CD4-positive, alpha-beta memory T cell (primary cell): ENCODE measurements at places on chromosomes 1 and 21. TPM values are rescaled to one million over a fixed set of nuclear protein-coding genes. Genes with fewer than 3 reads are reported as not detected.

The USF1 gene
- polyA plus RNA-seq: 5.9 TPM

The GBP7 gene
- polyA plus RNA-seq: not detected

The PLPPR5 gene
- not detected for polyA plus RNA-seq

The CDK18 gene
- polyA plus RNA-seq: 0.25 TPM

The HTR1D gene
- polyA plus RNA-seq: not detected

GRCh38 chr1:66729119-66729518 lies 23.1 kb upstream of the DYNLT5 start:
- peak; percentile 36 for DNase-seq

GRCh38 chr1:185636848-185637247 lies 97.3 kb upstream of the HMCN1 start:
- no peak for DNase-seq

- no peak for DNase-seq
Measured at GRCh38 chr21:35303085-35303484, 254.0 kb upstream of the RUNX1 start.

- DNase-seq: no peak
Measured at GRCh38 chr1:240399381-240399780, 212.6 kb downstream of the GREM2 start.

DNA sequence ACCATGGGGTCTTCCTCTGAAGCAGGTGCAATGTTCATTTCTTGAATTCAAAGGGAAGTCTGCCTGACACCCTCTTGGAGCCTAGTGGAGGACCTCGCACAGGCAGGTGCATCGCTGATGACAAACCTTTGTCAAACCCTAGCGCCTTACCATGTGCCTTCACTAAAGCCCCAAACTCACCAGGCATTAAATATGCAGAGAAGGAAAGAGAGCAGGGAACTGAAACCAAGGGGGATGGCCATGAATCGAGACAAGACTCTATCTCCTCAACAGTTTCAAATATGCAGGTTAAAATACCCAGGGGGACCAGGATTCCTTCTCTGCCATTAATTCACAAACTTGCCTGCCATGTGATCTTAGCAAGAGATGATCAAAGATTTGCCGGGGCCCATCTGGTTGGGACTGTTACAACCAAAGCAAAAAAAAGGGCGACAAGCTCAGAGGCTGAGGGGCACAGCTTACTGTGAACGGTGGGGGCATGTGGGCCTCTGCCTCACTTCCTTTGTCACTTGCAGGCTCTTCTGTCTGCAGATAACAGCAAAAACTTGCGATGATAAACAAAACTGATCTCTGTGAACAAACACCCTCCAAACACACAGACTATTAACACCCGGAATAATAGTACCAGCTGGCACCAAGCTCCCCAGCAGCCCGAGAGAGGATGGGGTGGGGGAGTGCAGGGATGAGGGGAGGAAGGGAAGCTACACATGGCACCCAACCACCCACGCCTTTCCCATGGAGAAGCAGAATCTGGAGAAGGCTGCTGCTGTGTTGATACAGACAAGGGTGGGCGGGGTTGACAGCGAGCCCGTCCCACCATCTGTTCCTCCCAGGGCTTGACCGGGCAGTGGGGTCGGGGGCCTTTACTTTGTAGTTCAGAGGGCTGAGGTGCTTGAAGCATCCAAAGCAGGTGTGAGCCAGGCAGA lies 33.9 kb downstream of the TMEM63A start:
- no peak for DNase-seq

GRCh38 chr1:88802950-88803349 lies 88.4 kb downstream of the GTF2B start:
- no peak for DNase-seq

DNA sequence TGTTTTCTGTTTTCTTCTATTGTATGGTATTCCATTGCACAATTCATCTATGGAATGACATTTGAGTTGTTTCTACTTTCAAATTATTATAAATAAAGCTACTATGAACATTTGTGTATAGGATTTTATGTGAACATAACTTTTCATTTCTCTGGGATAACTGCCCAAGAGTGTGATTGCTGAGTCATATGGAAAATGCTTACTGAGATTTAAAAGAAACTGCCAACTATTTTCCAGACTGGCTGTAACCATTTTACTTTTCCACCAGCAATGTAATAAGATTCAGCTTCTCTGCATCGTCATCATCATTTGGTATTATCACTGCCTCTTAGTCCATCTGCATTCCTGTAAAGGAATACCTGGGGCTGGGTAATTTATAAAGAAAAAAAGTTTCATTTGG lies 779.6 kb upstream of the PRMT6 start:
- no peak for DNase-seq
